ENCODE measurements at places on chromosomes 5 and 9. TPM values are rescaled to one million over a fixed set of nuclear protein-coding genes. Genes with fewer than 3 reads are reported as not detected.

DNA sequence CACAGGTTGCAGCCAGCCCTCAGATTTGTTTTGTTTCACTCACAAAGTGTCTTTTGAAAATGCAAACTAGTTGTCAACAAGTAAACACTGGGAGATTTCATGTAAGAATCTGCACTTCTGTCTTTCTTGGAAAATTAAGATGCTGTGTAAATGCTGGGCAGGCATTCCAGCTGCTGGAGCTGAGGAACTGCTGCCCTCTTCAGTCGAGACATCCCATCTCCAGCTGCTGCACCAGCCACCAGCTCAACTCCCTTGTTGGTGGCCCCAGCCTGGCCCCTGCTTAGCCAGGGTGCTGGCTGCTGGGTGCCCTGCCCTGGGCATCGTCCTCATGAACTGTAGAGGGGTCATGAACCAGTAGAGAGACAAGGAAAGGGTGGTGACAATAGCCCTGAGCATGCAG is 33.1 kb upstream of the AFAP1L1 start:
- H3K36me3 ChIP-seq, result peaks cover 25% of the 10 kb centered on the region
- no peak for DNase-seq
- H3K27me3 ChIP-seq, result no peaks in the 10 kb centered on the region
- H3K4me3 ChIP-seq, result no peak overlapping the region

- no peak overlapping the region for H3K4me3 ChIP-seq
- DNase-seq, result no peak
- H3K27ac ChIP-seq, result no peak overlapping the region
- no peaks in the 10 kb centered on the region for H3K36me3 ChIP-seq
- no peaks in the 10 kb centered on the region for H3K4me1 ChIP-seq
These were observed 452.5 kb downstream of the GADD45G start for GRCh38 chr9:90057361-90057760.

GRCh38 chr5:66818935-66819328 is 222.7 kb downstream of the MAST4 start:
- no peaks in the 10 kb centered on the region for H3K36me3 ChIP-seq
- DNase-seq, result no peak
- H3K27ac ChIP-seq, result no peak overlapping the region
- H3K4me1 ChIP-seq, result no peaks in the 10 kb centered on the region

GRCh38 chr5:59661311-59661710 is 232.2 kb downstream of the PDE4D start:
- H3K36me3 ChIP-seq, result no peaks in the 10 kb centered on the region
- no peak overlapping the region for H3K4me3 ChIP-seq
- H3K27me3 ChIP-seq, result no peaks in the 10 kb centered on the region
- no peak for DNase-seq

- H3K27ac ChIP-seq, result no peak overlapping the region
- no peaks in the 10 kb centered on the region for H3K36me3 ChIP-seq
- peaks cover 14% of the 10 kb centered on the region for H3K4me1 ChIP-seq
- no peak overlapping the region for H3K4me3 ChIP-seq
- peak; percentile 70 for DNase-seq
- no peaks in the 10 kb centered on the region for H3K27me3 ChIP-seq
These were observed 100.1 kb upstream of the LRRTM2 start for GRCh38 chr5:138975098-138975847.

- no peak overlapping the region for H3K27ac ChIP-seq
- no peaks in the 10 kb centered on the region for H3K27me3 ChIP-seq
- no peak overlapping the region for H3K4me3 ChIP-seq
- no peaks in the 10 kb centered on the region for H3K36me3 ChIP-seq
These were observed 68.8 kb upstream of the NTRK2 start for GRCh38 chr9:84600739-84601138.

- no peak for DNase-seq
- H3K36me3 ChIP-seq, result peaks cover 47% of the 10 kb centered on the region
These were observed 27.0 kb downstream of the ANGPTL2 start for GRCh38 chr9:127095411-127095810.

RNF183 gene
- total RNA-seq, result 0.11 TPM
